ENCODE measurements at places on chromosomes 2 and 18.

DNA sequence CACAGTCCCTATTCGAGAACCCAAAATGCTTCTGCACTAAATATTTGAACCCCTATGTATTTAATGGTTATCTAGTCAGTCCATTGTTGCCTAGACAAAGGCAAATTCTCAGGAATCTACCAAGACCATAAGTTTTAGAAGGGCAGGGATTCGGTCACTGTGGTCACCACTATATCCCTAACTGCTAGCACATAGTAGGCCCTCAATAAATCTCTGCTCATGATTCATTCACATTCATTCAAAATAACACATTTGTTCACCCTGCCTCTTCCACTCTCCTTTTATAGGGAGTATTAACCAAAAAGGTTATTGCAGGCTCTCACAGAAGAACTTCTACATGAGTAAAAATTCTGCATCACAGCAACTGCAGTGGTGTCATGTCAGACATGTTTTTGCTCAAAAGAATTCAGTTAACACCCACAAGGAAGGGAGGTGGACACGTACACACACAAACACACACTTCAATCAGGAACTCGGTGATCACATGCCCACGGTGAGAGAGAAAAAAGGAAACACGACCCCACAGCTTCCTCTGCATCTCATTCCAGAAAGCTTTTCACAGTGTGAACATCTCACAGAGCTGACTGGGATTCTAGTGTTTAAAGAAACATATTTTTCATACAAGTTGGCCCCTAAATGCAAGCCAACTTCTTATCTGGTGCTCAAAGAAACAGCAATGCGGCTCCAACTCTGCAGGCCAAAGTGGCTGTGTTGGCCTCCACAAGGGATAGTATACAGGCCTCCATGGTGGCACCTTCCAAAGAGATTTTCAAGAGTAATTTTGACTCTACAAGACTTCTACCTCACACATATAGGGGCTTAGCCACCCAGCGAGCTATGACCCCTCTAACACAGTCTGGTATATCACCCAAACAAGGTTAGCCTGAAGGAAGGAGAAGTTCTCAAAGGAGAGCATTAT, 98.0 kb downstream of the ANKRD44 start:
- no peak for DNase-seq

DNA sequence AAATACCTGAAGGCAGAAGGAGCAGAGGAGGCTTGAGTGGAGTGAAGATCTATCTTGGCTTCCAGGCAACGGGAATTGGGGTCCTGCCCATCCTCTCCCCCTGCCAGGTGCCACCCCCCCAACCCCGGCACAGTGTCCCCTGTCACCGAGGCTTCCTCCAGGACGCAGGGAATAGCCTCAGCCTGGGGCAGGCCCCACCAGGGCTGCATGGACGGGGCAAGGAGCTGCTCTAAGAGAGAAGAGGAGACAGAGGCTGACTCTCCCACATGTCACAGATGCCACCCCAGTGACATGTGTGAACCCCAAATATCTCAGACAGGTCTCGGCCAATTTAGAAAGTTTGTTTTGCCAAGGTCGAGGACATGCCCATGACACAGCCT, 42.1 kb downstream of the PXDN start:
- no peak for DNase-seq

DNA sequence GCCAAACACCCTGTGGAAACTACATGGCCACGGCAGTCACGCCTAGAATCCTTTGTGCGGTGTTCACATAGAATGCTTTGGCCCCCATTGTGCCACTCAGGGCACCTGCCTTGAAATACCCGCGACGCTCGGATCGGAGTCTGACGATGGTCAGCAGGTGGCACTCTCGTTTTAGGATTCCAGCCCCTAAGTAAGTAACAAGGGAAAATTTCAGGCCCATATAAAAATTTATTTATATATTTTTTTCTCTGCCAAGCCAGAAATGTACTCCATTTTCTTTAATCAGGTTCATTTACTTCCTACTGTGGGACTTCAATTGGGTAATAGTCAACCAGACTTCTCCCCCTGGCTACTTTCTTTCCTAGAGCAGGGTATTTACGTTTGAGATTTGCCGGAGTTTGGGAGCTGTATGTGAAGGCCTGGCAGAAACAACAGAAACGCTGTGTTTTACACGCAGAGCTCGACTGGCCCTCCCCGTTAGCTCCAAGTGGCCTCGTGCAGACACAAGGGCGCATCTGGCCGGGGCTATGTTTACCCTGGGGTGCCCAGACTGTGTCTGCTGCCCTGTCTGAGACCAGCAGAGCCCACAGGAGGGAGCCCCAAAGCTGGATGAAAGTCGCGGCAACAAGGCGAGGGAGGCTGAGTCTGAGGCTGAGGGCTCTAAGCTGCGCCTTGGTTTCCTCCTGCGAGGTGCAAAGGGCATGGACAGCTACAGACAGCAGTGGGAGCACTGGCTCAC, 41.6 kb downstream of the LRRC30 start:
- DNase-seq, result no peak

GRCh38 chr2:48915227-48915626, 159.7 kb upstream of the LHCGR start:
- DNase-seq, result no peak

- no peak for DNase-seq
These were observed 111.2 kb upstream of the PPP1CB start for GRCh38 chr2:28640260-28640907.

DNA sequence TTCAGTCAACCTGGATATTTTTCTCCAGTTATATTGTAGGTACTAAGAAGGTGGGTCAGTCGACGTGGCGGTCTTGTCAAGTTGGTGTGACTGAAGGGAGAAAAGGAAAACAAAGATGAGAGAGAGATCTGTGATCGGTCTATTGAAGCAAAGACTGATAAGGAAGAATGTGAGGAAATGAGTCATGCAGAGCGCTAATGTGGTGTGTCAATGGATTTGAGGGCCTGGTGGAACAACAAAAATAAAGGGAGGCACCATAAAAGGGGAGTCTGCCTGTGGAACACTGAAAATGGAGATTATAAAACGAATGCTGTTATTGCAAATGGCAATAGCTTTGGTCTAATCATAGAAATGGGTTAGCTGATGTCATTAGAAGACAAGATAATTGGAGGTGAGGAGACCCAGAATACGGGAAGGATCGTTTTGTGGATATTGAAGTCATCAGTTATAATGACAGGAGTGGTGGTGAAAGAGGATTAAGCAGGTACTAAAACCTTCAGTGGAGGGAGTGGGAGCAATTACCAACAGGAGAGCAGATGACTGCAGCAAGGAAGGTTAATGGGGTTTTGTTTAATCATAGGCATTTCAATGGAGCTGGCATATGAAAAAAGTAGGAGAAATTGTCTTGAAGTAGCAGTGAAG, 599.1 kb upstream of the FSHR start:
- no peak for DNase-seq

- no peak for DNase-seq
These were observed at the start of gene CHRNA1 for GRCh38 chr2:174764280-174765255. Gene CHRNA1 (minus strand): TSS chr2:174764472. CDS start chr2:174764394, 78 bp downstream.

GRCh38 chr2:226310146-226310545, 489.5 kb downstream of the IRS1 start:
- DNase-seq, result no peak

DNA sequence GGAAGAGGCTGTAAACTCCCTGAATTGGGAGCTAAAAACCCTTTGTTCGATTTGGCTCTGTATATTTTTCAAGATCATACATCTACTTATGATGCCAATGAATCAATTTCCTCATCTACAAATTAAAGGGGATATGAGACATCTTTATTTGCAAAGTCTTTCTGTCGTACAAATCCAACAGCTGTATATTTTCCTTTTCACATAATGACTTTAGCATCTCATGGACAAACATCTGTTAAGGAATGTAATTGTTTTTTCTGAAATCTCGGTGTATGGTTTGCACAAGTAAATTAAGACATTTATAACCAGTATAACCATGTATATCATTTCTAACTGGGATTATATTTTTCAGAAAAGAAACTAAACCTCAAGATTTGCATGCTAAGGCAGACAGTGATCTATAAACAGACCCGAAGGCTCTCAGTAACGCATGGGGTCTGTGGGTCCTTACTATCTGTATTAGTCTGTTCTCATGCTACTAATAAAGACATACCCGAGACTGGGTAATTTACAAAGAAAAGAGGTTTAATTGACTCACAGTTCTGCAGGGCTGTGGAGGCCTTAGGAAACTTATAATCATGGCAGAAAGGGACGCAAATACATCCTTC, 130.8 kb downstream of the SLC8A1 start:
- DNase-seq, result no peak

DNA sequence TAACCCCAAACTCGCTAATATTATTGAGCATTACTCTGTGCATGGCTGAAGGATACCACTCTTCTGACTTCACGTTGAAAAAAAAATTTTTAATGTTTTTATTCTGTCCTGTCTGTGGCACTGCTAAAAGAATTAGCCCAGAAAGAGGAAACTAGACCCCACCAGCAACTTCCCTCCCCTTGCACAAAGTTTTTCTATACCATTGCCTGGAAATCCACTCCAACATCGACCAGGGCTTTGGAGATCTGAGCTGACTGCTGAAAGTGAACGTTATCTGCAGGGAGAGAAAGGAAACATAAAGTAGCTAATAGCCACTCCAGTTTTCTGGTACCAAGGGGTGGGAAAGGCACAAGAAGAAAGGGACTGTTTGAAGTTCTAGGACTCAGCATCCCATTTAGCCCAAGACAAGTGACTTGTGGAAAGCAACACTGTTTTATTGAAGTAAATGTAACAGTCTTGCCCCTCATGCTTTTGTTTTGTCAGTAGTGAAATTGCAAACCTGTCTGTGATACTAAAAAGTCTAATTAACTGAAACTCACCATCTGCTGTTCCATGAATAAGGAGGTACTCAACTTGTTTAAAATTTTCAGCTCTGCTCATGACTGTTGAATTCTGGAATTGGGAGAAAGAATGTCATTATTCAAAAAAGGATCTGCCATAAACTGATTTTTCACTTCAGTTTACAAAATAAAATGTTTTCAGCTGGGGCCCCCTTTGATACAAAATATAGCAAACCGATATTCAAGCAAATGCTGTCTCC, 79.1 kb downstream of the DPP4 start:
- DNase-seq, result no peak

- DNase-seq, result no peak
These were observed 17.0 kb upstream of the TMEM18 start for GRCh38 chr2:694174-694573.

DNA sequence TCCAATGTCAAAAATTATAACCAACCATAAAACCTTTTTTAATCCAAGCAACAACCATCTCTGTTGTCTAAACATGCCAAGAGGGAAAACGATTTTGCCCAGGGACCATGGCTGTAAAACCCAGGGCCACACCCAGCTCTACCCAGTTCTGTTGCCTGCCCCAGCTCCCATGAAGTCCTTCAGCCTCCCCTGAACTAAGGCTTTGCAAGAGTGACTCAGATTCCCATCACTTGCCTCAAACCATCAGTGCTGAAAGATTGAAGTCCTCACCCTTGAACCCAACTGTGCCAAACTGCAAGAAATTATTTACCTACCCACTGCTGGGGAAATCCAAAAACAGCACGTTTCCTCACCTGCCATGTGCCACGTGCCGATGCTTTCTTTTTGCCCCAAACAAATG, 102.5 kb downstream of the TFCP2L1 start:
- no peak for DNase-seq

- DNase-seq, result no peak
These were observed 81.4 kb downstream of the CELF4 start for GRCh38 chr18:37483984-37484819.

- DNase-seq, result no peak
These were observed 272.6 kb downstream of the NEDD4L start for GRCh38 chr18:58316396-58317342.

DNA sequence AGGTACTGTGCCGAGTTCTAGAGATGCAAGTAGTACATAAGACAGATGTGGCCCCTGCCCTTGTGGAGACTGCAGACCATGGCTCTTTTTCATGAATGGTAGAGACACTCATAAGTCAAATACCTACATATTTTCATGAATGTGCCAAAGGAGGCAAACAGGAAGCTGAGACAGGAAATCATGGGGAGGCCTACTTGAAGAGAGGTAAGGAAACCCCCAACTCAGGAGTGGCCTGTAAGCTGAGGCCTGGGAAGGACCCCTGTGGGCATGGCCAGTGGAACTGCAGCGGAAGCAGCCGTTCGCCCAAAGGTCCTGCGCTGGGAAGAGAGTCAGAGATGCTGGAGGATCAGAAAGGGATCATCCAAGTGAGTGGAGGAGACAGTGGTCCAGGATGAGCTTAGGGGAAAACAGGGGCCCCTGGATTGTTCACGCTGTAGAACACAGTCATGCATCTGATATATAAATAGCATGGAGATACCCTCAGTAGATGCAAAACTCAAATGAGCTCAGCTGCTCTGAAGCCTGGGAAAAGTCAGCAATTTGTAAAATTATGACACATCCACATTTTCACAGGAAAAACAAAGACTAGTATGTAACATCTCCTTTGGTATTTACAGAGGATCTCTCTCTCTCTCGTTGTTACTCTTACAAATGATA, 228.9 kb downstream of the NEDD4L start:
- no peak for DNase-seq

DNA sequence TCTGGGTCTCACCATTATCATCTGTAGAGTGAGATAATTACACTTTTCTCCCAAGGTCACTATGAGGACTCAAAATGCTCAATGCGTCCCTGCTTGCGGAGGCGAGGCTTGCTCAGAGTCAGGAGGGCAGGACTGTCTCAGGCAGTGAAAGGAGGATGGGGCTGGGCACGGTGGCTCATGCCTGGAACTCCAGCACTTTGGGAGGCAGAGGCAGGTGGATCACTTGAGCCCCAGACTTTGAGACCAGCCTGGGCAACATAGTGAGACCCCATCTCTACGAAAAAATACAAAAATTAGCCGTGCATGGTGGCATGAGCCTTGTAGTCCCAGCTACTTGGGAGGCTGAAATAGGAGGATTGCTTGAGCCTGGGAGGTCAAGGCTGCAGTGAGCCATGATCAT, 1.8 kb upstream of the KCNIP3 start:
- DNase-seq, result no peak

DNA sequence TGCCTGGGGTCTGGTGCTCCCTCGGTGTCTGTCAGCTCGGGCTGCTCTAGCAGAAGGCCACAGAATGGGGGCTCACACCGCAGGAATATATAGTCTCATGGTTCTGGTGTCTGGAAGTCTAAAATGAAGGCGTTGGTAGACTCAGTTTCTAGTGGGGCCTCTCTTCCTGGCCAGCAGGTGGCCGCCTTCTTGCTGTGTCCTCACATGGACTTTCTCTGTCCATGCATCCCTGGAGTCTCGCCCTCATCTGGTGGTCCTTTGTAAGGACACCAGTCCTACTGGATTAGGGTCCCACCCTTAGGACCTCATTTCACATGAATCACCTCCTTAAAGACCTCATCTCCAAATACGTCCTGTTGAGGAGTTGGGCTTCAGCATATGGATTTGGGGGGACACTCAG, 65.7 kb downstream of the RRM2 start:
- DNase-seq, result no peak
